Activated CD4-positive, alpha-beta T cell treated with anti-CD3 and anti-CD28 coated beads for 24 hours (primary cell): ENCODE measurements at places on chromosomes 1 and 21.
A peak's percentile ranks its signal among the peaks of the same experiment; 100 is the strongest.

- DNase-seq: no peak
These were observed 86.2 kb downstream of the KCND3 start for GRCh38 chr1:111903148-111903870.

- DNase-seq: no peak
These were observed 48.8 kb downstream of the PIK3CD start for GRCh38 chr1:9700340-9700739.

GRCh38 chr1:207873055-207873890 is 37.7 kb downstream of the CD34 start:
- no peak for DNase-seq

DNA sequence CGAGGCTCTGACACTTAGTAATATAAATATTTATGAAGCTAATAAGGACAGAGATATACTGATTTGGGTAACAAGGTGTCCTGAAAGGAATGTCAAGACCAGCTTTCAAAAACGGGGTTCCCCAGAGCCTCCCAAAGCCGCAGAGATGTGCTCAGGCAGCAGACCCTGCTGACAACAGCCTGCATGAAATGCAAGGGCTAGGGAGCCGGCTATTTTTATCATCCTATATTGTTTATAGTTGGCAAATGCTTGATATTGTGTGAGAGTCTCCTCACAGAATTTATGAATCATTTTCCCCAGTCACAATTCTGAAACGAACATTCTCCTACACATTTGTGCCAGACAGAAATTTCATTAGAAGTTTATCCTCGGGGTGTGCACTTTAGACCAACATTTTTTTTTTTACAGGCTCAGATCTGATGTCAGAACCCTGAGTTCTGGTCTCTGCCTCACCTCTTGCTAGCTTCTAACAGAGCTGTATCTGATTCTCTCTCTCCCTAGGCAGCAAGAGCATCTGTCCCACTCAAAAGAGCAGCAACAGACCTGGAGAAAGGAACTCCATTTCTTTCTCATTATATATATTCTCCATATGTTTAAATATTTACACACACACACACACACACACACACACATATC is 302.3 kb upstream of the PLD5 start:
- DNase-seq: no peak

DNA sequence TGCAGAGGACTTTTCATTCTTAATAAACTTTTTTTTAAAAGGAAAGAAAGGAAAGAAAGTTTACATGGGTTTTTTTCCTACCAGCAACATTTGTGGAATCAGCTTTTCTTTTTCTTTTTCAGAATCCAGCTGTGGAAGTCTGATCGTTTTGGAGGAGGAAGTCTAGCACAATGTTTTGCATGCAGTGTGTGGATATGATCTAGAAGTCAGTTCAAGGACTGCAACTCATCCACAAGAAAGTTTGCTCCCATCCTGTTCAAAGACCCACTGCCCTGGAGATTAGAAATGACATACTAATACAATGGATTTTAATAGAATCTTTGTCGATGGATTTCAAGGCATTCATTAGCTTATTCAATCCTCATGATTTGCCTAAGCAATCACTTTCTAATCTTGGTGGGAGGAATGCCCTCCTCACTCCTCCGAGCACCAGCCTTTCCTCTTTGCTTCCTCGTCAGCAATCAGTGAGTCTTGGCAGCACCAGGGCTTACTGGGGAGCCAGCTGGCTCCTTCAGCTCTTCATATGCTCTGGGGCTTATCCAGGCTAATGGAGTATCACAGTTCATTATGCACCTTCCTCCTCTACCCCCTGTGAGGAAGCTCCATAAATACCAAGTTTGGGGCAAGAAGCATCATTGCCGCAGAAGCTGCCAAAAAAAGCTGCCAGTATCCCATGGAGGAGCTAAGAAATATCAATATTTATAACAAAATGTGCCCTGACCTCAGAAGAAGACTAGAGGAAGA is 392.3 kb upstream of the PKN2 start:
- no peak for DNase-seq

DNA sequence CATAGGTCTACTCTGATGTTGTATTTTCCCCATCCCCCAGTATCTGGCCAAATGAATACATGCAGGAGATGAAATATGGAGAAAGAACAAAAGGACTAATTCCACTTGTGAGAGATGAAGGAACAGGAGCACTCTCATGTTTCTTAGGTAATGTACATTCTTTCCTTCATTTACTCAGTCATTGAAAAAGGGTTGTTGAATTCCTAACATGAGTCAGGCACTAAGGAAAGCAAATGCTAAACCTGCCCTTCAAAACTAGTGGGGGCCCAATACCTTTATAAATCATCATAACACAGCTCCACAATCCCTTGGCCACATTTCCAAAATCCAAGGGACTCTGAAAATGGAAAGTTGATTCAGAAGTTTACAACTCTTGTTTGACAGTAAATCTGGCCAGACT is 94.3 kb downstream of the DIRAS3 start:
- DNase-seq: no peak

DNA sequence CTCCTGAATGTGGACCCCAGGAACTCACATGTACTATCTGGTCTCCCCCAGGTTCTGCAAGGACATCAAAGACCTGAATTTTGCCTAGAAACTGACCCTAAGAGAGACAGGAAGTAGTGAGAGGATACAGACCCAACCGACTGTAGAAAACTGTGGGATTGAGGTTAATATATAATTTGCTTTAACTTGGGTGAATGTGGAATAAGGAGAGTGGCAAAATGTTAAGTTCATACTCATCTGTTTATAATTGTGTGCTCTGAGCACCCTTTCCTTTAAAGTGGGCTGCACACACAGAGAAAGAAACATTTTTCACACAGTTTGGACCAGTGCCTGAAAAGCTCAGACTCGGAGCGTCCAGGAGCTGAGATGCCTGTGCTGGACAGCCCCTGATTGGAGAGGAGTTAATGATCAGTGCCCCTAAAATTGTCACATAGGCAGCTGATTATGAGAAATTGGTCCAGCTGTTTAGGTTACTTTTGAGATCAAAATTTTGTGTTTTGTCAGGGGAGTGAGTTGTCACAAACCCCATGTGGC is 37.2 kb downstream of the ROR1 start:
- no peak for DNase-seq

- no peak for DNase-seq
These were observed 2.8 kb downstream of the CFHR4 start for GRCh38 chr1:196890668-196891067.

DNA sequence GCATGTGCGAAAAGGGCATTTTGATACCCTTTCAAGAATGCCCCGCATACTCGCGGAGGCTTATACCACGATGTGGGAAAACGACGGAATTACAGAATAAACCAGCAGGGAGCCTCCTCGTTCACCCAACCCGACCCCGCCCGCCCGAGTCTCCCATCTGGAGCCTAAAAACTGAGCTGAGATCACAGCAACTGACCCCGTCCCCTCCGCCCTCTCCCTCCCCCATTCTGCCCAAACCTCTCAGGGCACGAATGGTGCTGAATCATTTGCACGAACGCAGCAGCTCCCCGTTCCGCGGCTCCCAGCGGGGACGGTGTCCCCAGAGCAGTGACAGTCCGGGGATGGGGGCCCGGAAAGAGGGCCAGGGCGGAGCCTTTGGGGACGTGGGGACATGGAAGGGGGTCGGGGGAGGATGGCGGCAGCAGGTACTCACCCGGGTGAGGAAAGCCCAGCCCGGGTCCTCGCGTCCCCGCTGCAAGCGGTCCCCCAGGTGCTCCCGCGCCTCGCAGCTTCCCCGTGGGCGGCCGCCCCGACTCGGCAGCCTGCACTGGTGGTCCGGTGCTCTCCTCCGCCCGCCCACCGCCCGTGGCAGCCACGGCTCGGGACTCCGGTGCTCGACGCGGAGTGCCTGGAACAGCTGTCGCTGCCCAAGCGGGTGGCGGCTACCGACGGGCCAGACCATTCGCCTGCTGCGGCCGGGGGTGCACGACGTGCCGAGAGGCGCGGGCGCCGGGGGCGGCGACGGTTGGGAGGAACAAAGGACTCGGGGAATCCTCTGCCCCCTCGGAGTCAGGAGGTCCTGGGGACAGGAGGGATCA is at the start of gene TTLL7:
Gene TTLL7, minus strand, starts transcription at position 635 of the 818 bp plus-strand sequence. CDS start 46,921 bp downstream, outside the sequence.
- peak; percentile 42 for DNase-seq

GRCh38 chr1:108699375-108700332 is 7.5 kb downstream of the PRPF38B start:
- DNase-seq: no peak

- DNase-seq: no peak
These were observed 244.5 kb downstream of the NEGR1 start for GRCh38 chr1:72037745-72038343.

- no peak for DNase-seq
These were observed 536.3 kb downstream of the KIF26B start for GRCh38 chr1:245690946-245691541.
